ENCODE measurements at places on chromosomes 4 and X. TPM values are rescaled to one million over a fixed set of nuclear protein-coding genes. Genes with fewer than 3 reads are reported as not detected.

- DNase-seq: no peak
These were observed 349.3 kb upstream of the GALNT7 start for GRCh38 chr4:172819353-172819752.

Gene TEX13D
- not detected for total RNA-seq

Gene ALG13
- 56.9 TPM for total RNA-seq

Gene KIF4A
- total RNA-seq: 0.92 TPM

Gene FOXR2
- total RNA-seq: not detected
